ENCODE measurements at places on chromosomes 2 and 18. TPM values are rescaled to one million over a fixed set of nuclear protein-coding genes. Genes with fewer than 3 reads are reported as not detected.

- H3K4me3 ChIP-seq, result peak overlapping the region; percentile 83
- peak overlapping the region; percentile 99 for H3K27ac ChIP-seq
- H3K36me3 ChIP-seq, result no peaks in the 10 kb centered on the region
- DNase-seq, result no peak
Observed at GRCh38 chr18:62523255-62523588, 397 bp downstream of the ZCCHC2 start.

GRCh38 chr2:43185146-43185545 is 41.3 kb downstream of the ZFP36L2 start:
- no peaks in the 10 kb centered on the region for H3K27me3 ChIP-seq
- no peak overlapping the region for H3K27ac ChIP-seq
- H3K4me3 ChIP-seq, result no peak overlapping the region
- no peaks in the 10 kb centered on the region for H3K36me3 ChIP-seq
- no peak for DNase-seq

The TBC1D8 gene
- 62.0 TPM for total RNA-seq

GRCh38 chr2:27720004-27720551 is 51.4 kb upstream of the MRPL33 start:
- no peaks in the 10 kb centered on the region for H3K27me3 ChIP-seq
- H3K36me3 ChIP-seq, result no peaks in the 10 kb centered on the region
- H3K27ac ChIP-seq, result peak overlapping the region; percentile 92
- no peak overlapping the region for H3K4me3 ChIP-seq
- H3K4me1 ChIP-seq, result peaks cover 39% of the 10 kb centered on the region

The TUBA4A gene
- 20.4 TPM for total RNA-seq

- no peak for DNase-seq
- no peak overlapping the region for H3K4me3 ChIP-seq
- no peak overlapping the region for H3K27ac ChIP-seq
Observed at GRCh38 chr2:182592691-182593393, 123.2 kb upstream of the DNAJC10 start.

- DNase-seq, result no peak
- H3K27ac ChIP-seq, result no peak overlapping the region
- H3K36me3 ChIP-seq, result no peaks in the 10 kb centered on the region
- H3K4me3 ChIP-seq, result no peak overlapping the region
Observed at GRCh38 chr18:33184958-33185357, 255.6 kb downstream of the CCDC178 start.

DNA sequence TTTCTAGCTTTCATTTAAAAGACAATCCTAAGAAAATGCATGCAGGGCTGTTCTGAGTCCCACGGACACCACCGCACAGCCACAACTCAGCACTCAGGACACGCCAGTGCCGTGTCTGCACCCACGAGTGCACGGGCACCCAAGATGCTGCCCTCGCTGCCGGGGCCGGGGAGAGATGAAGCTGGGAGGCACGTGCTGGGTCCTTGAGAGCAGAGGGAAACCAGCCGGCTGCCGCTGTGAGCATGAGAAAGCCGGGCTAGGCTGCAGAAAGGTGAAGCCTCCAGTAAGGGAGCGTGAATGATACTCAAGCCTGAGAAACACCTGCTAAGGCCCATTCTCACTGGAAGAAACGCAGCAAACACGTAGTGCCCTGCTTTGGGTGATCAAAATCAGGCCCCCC is 4.8 kb downstream of the COPS9 start:
- H3K4me3 ChIP-seq, result no peak overlapping the region
- DNase-seq, result no peak
- no peaks in the 10 kb centered on the region for H3K27me3 ChIP-seq
- H3K4me1 ChIP-seq, result peaks cover 9% of the 10 kb centered on the region
- H3K36me3 ChIP-seq, result peaks cover 55% of the 10 kb centered on the region

GRCh38 chr18:32201948-32202672 is 12.3 kb downstream of the MEP1B start:
- H3K4me1 ChIP-seq, result no peaks in the 10 kb centered on the region
- no peak overlapping the region for H3K27ac ChIP-seq
- no peak overlapping the region for H3K4me3 ChIP-seq
- no peaks in the 10 kb centered on the region for H3K27me3 ChIP-seq

- H3K27ac ChIP-seq, result no peak overlapping the region
- no peaks in the 10 kb centered on the region for H3K27me3 ChIP-seq
- no peaks in the 10 kb centered on the region for H3K4me1 ChIP-seq
- no peak for DNase-seq
- H3K4me3 ChIP-seq, result no peak overlapping the region
- H3K36me3 ChIP-seq, result no peaks in the 10 kb centered on the region
Observed at GRCh38 chr2:155965415-155966063, 367.0 kb downstream of the NR4A2 start.

GRCh38 chr2:186543561-186544131 is 46.2 kb upstream of the ITGAV start:
- no peaks in the 10 kb centered on the region for H3K27me3 ChIP-seq
- no peak for DNase-seq
- H3K4me3 ChIP-seq, result peak overlapping the region; percentile 45
- no peaks in the 10 kb centered on the region for H3K36me3 ChIP-seq
- H3K4me1 ChIP-seq, result peaks cover 18% of the 10 kb centered on the region

DNA sequence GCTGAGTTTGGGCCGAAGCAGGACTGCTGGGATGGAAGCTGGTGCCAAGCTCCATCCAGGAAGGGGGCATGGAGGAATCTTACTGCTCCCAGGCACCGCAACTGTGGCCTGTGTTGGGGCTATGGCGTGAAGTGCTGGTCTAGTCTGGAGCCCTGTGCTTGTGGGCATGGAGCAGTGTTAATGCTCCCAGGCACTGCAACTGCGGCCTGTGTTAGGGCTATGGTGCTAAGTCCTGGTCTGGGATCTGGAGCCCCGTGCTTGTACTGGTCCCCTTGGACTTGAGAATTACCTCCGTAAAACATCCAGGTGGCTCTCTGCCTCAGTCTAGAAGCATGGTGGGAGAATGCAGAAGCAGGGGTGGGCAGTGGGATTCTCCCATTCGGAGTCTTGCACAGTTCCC is 1379.4 kb upstream of the ACVR2A start:
- H3K27ac ChIP-seq, result no peak overlapping the region
- no peaks in the 10 kb centered on the region for H3K27me3 ChIP-seq
- DNase-seq, result no peak
- H3K4me1 ChIP-seq, result no peaks in the 10 kb centered on the region
- no peak overlapping the region for H3K4me3 ChIP-seq
- no peaks in the 10 kb centered on the region for H3K36me3 ChIP-seq

GRCh38 chr18:3761266-3761665 is 311.3 kb downstream of the TGIF1 start:
- no peaks in the 10 kb centered on the region for H3K4me1 ChIP-seq
- H3K4me3 ChIP-seq, result no peak overlapping the region
- H3K27me3 ChIP-seq, result no peaks in the 10 kb centered on the region
- no peaks in the 10 kb centered on the region for H3K36me3 ChIP-seq

The GPR17 gene
- not detected for total RNA-seq

DNA sequence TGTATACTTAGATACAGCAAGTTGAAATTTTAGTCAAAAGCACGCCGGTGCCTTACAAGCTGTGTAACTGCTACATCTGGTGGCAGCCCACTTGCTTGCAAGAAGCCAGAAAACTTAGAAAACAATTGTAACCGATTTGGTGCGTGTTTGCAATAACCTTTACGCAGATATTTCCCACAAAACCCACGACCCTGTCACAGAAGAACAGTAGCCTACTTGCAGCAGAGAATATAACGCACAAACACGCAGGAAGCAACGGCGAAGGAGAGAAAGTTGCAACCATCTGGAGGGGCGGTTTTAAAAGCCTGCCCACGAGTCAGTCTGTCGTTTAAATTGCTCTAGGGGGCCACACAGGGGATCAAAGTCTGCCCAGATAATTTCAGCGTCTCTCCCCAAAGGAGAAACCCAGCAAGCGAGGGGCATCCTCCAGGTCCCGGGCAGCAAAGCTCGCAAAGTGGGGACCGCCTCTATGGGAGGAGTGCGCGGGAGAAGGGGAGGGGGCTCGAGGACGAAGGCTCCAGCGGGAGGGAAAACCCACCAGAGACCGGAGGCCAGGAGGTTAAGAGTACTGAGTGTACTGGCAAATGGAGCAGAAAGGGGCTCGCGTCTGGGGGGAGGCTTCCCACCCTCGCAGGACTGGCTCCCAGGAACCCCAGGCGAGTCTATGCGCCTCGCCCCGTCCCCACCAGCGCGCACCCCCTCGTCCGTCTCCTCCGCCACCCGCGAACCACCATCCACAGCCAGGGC is 1.1 kb downstream of the TLK1 start:
- no peak for DNase-seq
- H3K27ac ChIP-seq, result peak overlapping the region; percentile 98
- peak overlapping the region; percentile 91 for H3K4me3 ChIP-seq
- no peaks in the 10 kb centered on the region for H3K27me3 ChIP-seq
- no peaks in the 10 kb centered on the region for H3K36me3 ChIP-seq

GRCh38 chr2:202831242-202832220 is 40.0 kb downstream of the ICA1L start:
- no peaks in the 10 kb centered on the region for H3K36me3 ChIP-seq
- no peak for DNase-seq
- no peak overlapping the region for H3K27ac ChIP-seq

GRCh38 chr2:128805237-128805636 is 486.6 kb upstream of the HS6ST1 start:
- no peaks in the 10 kb centered on the region for H3K4me1 ChIP-seq
- no peaks in the 10 kb centered on the region for H3K27me3 ChIP-seq
- H3K27ac ChIP-seq, result no peak overlapping the region
- no peaks in the 10 kb centered on the region for H3K36me3 ChIP-seq
- H3K4me3 ChIP-seq, result no peak overlapping the region
- no peak for DNase-seq

GRCh38 chr18:56413862-56414261 is 224.5 kb downstream of the TXNL1 start:
- no peaks in the 10 kb centered on the region for H3K36me3 ChIP-seq
- H3K27me3 ChIP-seq, result no peaks in the 10 kb centered on the region
- no peak for DNase-seq
- H3K27ac ChIP-seq, result no peak overlapping the region
- no peaks in the 10 kb centered on the region for H3K4me1 ChIP-seq

DNA sequence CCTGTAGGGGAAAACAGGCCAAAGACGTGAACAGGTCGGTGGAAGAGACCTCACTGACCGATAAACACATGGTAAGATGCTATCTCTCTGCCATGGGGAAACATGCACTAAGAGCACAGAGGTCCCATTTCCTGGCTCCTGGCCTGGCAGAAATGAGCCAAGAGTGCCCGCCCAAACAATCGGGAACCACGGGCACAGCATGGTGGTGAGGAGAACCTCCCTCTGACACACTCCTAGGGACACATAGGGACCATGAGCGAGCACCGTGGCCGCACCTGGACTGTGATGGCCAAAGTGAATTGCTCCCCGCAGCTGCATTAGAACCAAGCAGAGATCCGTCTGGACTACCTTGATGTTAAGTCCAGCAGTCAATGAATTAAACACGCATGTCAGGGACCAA is 11.1 kb downstream of the HS6ST1 start:
- peaks cover 28% of the 10 kb centered on the region for H3K4me1 ChIP-seq
- no peaks in the 10 kb centered on the region for H3K27me3 ChIP-seq
- H3K4me3 ChIP-seq, result no peak overlapping the region

GRCh38 chr2:26202981-26203490 is 30.1 kb downstream of the GAREM2 start:
- no peak for DNase-seq
- H3K27me3 ChIP-seq, result no peaks in the 10 kb centered on the region
- peaks cover 37% of the 10 kb centered on the region for H3K36me3 ChIP-seq
- H3K4me1 ChIP-seq, result no peaks in the 10 kb centered on the region

DNA sequence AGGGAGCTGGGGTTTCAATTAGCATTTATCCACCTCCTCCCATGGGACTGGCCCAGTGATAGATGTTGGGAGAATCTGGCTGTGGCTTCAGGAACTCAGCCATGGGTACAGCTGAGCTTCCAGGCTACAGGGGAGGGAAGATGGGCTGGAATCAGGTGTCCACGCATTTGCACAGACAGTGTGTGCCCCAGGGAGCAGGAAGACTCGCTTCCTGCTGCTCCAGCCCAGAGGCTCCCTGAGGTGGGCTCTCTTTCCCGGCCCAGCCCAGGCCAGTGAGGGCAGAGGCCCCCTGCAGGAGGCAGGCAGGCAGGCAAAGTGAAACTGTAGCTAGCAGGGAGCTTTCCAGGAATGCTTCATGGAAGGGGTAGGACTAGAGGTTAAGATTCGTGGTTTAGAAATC is 28.7 kb downstream of the DYSF start:
- H3K27me3 ChIP-seq, result no peaks in the 10 kb centered on the region
- no peaks in the 10 kb centered on the region for H3K36me3 ChIP-seq

DNA sequence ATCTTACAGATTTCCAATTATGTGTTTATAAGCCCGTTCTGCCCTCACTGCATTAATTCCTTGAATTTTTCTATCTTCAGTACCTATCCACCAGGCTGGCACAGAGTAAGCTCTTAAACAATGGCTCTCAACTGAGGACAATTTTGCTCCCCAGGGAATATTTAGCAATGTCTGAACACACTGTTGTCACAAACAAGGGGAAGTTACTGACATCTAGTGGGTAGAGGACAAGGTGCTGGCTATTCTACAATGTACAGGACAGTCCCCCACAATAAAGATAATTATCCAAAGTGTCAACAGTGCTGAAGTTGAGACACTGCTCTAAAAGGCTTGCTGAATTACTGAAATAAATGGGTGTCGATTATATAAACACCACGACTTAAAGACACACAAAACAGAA is 5.0 kb downstream of the NDUFS1 start:
- H3K4me3 ChIP-seq, result no peak overlapping the region
- H3K27me3 ChIP-seq, result no peaks in the 10 kb centered on the region
- peaks cover 7% of the 10 kb centered on the region for H3K36me3 ChIP-seq

The SPATS2L gene
- 90.3 TPM for total RNA-seq

The TEKT4 gene
- not detected for total RNA-seq

DNA sequence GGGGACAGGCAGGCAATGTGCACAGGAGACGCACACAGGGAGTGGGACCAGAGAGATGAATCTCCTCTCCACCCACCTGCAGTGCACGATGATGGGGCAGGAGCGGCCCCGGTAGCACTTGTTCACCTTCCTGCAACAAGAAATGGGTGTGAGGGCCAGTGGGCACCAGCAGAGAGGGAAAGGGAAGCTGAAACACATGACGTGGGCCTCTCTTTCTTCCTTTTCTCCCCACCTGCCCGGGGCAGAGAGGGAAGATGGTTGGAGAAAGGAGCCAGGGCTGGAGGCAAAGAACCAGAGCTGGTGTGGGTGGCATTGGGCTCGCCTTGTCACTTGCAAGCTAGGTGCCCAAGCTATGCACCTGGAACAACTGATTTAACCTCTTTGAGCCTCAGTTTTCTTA is 12.2 kb downstream of the DNAJB2 start:
- H3K4me3 ChIP-seq, result no peak overlapping the region
- H3K27me3 ChIP-seq, result no peaks in the 10 kb centered on the region
- H3K4me1 ChIP-seq, result peaks cover 8% of the 10 kb centered on the region
- no peak overlapping the region for H3K27ac ChIP-seq
- DNase-seq, result no peak

- DNase-seq, result no peak
- no peaks in the 10 kb centered on the region for H3K4me1 ChIP-seq
- H3K4me3 ChIP-seq, result no peak overlapping the region
- H3K36me3 ChIP-seq, result peaks cover 65% of the 10 kb centered on the region
- no peaks in the 10 kb centered on the region for H3K27me3 ChIP-seq
- H3K27ac ChIP-seq, result no peak overlapping the region
Observed at GRCh38 chr2:216426166-216426777, 14.0 kb downstream of the SMARCAL1 start.

- no peak for DNase-seq
- H3K27ac ChIP-seq, result no peak overlapping the region
- no peak overlapping the region for H3K4me3 ChIP-seq
- H3K27me3 ChIP-seq, result no peaks in the 10 kb centered on the region
- H3K4me1 ChIP-seq, result no peaks in the 10 kb centered on the region
Observed at GRCh38 chr2:237141571-237142051, 55.9 kb downstream of the COPS8 start.

- no peaks in the 10 kb centered on the region for H3K36me3 ChIP-seq
- H3K27ac ChIP-seq, result no peak overlapping the region
- no peak overlapping the region for H3K4me3 ChIP-seq
- H3K4me1 ChIP-seq, result peaks cover 8% of the 10 kb centered on the region
- DNase-seq, result no peak
Observed at GRCh38 chr2:234996941-234997270, 45.1 kb downstream of the SH3BP4 start.

The BCS1L gene
- 30.2 TPM for total RNA-seq
